M059J (cell line): ENCODE measurements at places on chromosomes 13 and 19. TPM values are rescaled to one million over a fixed set of nuclear protein-coding genes. Genes with fewer than 3 reads are reported as not detected.

DNA sequence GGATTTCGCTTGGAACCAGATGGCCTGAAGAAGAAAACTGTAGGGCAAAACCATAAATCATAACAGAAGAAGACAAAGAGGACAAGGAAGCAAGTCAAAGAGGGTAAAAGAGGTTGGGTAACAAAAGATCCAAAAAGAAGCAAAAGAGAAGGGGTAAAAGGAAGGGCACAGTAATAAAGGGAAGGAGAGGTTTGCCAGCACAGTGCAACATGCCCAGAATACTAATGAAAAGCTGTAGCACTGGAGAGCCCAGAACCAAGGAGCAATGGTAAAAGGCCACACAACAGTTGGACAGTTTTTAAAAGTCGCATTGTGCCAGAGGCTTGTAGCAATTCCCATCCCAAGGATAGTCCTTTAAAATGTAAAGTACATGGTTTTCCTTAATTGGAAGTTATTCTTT is 506.6 kb downstream of the PCDH9 start:
- no peak for DNase-seq

GRCh38 chr19:5326986-5327623 is 13.5 kb downstream of the PTPRS start:
- no peak for DNase-seq

DNA sequence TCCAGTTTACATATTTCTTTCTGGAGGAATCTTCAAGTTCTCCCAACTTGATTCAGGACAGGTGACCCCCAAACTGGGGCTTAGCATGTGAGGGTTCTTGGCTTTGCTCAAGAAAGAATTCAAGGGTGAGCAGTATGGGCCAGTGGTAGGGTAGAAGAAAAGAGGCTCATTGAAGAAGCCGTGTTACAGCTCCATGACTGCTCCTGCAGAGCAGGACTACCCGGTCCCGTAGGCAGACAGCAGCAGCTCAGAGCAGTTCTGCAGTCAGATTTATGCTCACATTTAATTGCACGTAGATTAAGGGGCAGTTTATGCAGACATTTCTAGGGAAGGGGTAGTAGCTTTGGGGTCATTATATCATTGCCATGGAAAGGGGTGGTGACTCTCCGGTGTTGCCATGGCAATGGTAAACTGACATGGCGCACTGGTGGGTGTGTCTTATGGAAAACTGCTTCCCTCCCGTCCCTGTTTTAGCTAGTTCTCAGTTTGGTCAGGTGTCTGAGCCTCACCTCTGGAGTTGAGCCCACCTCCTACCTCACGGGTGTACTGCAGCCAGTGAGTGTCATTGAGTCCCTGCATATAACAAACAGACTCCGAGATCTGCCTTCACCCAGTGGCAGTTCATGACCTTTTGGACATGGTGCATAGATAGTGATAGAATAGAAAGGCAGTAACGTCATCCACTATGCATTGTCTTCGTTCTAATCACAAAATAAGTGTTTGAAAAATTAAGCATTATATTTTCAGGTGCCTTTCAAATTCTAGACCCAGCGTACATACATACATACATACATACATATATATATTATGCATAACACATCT is 16.0 kb upstream of the ZNF792 start:
- DNase-seq: no peak

- DNase-seq: peak; percentile 10
These were observed 304.9 kb downstream of the PCDH20 start for GRCh38 chr13:61110732-61111131.

VSIG10L gene
- 0.57 and 0.86 TPM in 2 replicates for total RNA-seq
